NCI-H1092 treated with DMSO at 0.1 percent for 48 hours (cell line): ENCODE measurements at places on chromosomes 3 and 15.

DNA sequence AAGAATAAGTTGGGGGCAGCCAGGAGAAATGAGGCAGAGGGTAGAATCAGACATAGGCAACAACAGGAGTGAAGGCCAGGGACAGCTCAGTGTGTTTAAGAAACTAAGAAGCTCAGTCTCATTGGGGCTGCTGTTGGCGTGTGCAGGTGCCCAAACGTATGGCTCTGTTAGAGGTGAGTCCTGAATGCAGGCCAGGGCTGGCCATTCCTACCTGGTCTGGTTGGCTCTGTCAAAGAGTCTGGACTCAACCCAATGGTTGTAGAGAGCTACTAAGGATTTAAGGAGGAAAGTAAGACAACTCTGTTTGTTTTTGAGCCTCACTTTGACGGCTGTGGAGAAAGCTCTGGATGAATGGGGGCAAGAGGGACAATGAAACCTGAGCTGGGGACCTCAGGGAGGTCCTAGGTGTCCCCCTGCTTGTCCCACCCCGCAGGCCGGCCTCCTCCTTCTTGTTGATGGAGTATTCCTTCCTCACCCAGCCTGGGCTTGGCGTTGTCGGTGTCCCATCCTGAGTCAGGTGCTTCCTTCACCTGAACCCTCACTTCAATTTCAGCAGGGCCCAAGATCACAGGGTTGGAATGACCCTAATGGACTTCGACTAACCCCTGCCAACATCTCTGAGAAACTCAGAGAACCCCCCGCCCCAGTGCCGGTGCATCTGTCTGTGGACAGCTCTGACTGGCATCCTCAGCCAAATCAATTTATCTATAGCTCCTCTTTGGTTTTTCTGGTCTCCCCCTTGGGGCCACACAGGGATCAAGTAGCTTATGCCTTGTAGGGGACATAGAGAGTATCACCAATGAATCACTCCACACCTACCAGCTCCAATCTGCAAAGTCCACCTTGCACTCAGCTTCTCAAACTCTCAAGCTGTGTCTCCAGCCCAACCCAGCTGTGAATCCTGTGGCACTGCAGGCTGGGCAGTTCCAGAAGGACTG is 8.3 kb downstream of the ITGA11 start:
- no peak for DNase-seq

DNA sequence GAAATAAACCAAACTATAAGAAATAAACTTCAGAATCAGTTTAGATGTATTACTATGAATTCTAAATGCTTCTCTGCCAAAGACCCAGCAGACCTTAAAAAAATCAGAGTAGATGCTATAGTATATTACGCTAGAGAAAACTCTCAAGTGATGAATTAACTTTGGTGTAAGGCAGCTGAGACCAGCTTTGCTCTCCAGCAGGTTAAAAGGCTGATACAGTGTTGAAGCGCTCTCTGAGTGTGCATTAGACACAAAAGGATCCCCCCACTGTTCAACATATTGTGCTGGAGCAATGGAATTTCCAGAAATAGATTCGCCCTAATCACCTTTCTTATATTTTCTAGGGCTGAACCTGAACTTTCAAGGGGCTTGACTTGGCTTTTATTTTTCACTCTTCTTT is 190.0 kb downstream of the EFHB start:
- DNase-seq = no peak

GRCh38 chr3:48184299-48184698 is 3.9 kb downstream of the CDC25A start:
- no peak for DNase-seq

DNA sequence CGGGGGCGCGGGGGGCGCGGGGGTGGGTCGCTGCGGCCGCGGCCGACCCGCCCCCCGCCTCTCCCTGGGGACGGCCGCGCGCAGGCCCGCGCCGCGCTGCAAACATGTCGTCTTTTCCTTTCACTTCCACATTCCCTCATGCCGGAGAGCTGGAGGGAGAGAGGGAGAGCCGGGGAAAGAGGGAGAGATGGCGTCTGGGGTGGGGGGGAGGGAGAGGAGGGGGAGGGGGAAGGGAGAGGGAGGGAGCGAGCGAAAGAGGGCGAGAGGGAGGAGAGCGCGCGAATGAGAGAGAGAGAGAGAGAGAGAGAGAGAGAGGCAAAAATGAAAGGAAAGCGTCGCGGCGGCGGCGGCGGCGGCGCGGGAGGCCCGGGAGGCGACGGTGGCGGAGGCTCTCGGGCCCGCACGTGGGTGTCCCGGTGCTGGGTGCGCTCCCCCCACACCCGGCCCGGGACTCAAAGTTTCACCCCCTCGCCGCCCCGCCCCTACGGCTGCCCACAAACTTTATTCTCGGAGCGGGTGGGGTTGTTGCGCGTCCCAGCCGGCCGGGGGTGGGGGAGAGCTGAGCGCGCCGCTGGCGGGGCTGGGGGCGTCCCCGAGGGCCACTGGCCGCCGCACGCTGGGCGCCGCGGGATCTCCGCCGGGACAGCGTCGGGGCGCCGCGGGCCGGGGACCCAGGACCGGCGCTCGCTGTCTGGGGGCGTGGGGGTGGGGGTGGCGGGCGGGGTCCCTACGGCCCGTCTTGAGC is 731 bp downstream of the ZNF710 start:
- peak; percentile 21 for DNase-seq

GRCh38 chr3:21372316-21372715 is 378.7 kb downstream of the ZNF385D start:
- no peak for DNase-seq

- DNase-seq = no peak
These were observed 47.1 kb downstream of the ERC2 start for GRCh38 chr3:56421205-56421604.

- no peak for DNase-seq
These were observed 17.1 kb downstream of the HEXA start for GRCh38 chr15:72358650-72359171.

DNA sequence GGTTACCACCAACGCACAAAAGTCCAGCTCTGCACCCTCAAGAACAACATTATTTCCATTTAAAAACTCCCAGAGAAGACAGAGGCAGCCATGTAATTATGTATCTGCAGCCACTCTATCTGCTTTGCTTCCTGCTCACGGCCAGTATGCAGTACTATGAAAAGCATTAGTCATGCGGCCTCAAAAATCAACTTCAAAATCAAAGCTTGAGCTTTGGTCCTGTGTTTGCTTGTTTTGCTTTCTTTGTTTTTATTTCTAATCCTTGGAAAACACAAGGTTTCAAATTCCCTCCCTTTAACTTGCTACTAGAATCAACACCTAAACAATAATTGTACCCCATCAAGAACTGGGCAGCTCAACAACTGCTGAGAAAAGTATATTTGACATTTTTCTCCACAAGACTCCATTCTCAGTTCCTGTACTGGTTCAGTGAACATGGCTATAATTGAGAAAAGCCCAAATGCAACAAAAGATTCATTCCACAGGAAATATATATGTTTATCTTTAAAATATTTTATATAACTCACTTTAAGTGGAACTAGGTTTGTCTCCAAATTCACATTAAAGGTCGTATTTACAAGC is 37.6 kb downstream of the GBE1 start:
- DNase-seq = no peak

DNA sequence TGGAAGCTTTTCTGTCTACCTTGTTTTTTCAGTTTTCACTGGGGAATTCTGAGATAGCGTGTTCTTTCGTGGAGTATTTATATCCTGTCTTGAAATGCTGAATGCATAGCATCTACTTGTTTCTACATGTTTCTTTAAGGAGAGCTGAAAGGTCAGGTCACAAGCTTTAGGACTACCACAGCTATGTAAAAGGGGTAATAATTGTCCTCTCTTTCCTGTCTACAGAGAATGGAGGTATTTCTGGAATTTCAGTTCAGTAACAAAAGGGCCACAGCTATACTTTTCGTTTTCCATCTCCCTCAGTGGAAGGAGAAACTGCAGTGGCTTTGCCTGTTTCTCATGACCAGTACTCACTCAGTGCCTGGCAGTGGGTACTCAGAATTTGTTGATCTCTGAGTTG is 4.7 kb downstream of the INAFM2 start:
- DNase-seq = no peak

DNA sequence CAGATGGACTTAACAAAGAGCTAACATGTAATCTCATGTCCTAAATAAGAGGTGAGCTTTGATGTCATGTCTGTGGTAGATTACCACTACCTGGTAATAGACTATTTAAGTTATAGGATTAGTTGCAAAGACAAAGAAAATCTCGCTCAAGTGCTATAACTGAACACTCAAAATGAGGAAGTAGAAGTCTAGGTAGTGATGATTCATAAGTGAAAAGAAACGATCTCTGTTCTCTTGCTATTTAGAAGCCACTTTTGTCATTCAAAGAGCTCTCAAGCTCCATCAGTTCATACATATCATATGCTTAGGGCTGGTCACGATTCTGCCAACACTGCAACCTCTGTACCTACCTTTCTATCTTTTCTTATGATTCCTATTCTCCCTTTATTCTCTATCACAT is 110.9 kb downstream of the EDEM1 start:
- DNase-seq = no peak

GRCh38 chr3:48747706-48748105 is 30.7 kb upstream of the IP6K2 start:
- peak; percentile 90 for DNase-seq

DNA sequence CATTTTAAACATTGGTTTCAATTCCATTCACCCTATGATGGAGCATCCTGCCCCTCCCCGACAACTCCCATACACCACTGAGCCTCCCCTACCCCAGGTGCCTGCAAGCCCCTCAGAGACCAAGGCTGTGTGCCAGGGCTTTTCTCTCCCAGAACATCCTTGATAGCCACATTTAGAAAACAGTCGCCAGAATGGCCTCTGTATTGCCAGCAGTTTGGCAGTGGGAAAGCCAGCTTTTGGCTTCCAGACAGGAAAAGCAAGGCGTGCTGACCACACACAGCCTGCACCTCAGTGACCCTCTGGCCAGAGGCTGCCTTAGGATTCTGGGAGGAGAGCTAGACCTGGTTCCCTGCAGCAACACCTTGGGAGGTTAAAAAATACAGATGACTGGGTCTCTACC is 18.2 kb upstream of the HRH1 start:
- DNase-seq = no peak
